ENCODE measurements at places on chromosomes 1 and 21. TPM values are rescaled to one million over a fixed set of nuclear protein-coding genes. Genes with fewer than 3 reads are reported as not detected.

- no peaks in the 10 kb centered on the region for H3K4me1 ChIP-seq
- no peaks in the 10 kb centered on the region for H3K27me3 ChIP-seq
- H3K27ac ChIP-seq = no peak overlapping the region
- no peak for DNase-seq
- peaks cover 4% of the 10 kb centered on the region for H3K36me3 ChIP-seq
Observed at GRCh38 chr1:8465692-8466091, 147.8 kb downstream of the SLC45A1 start.

DNA sequence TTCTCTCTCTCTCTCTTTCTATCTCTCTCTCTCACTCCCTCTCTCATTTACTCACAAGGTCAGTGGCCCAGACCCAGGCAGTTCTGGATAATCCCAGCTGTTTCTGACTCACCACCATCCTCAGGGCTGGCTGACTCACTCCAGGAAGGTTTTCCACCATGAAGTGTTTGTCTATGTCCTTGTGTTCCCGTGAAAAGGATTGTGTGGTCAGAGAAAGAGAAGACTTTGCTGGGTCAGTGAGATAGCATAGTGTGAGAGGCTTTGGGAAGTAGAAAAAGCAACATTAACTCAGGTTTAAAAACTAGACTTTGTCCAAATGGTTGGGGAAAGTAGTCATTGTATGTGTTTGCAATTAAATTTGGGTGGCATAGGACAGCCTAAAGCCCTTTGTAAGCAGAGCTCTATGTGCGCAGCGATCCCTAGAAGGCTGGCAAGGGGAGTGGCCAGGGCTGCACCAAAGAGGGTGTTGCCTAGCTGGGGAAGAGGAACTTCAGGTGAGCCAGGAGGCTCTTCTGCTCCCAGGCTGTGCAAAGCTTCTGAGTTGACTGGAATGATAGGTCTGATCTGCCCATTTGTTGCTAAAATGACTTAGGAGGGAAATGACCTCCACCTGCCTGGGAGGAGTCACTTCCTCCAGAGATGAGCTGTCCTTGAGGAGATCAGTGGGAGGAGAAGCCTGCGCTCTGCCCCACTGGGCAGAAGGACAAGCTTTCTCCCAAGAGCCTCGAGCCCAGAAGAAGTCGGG is 4.9 kb upstream of the CAPN2 start:
- no peaks in the 10 kb centered on the region for H3K27me3 ChIP-seq
- no peak overlapping the region for H3K27ac ChIP-seq
- H3K4me1 ChIP-seq = peaks cover 14% of the 10 kb centered on the region

The CYYR1 gene
- not detected for total RNA-seq

The ADGRL4 gene
- total RNA-seq = not detected

GRCh38 chr1:31151402-31151801 is 85.9 kb upstream of the PUM1 start:
- H3K4me3 ChIP-seq = no peak overlapping the region
- no peaks in the 10 kb centered on the region for H3K36me3 ChIP-seq
- H3K27me3 ChIP-seq = no peaks in the 10 kb centered on the region
- DNase-seq = no peak
- peaks cover 6% of the 10 kb centered on the region for H3K4me1 ChIP-seq

GRCh38 chr1:8462371-8462892 is 144.5 kb downstream of the SLC45A1 start:
- DNase-seq = no peak
- H3K27ac ChIP-seq = peak overlapping the region; percentile 2
- H3K27me3 ChIP-seq = no peaks in the 10 kb centered on the region
- no peaks in the 10 kb centered on the region for H3K4me1 ChIP-seq
- H3K4me3 ChIP-seq = no peak overlapping the region

DNA sequence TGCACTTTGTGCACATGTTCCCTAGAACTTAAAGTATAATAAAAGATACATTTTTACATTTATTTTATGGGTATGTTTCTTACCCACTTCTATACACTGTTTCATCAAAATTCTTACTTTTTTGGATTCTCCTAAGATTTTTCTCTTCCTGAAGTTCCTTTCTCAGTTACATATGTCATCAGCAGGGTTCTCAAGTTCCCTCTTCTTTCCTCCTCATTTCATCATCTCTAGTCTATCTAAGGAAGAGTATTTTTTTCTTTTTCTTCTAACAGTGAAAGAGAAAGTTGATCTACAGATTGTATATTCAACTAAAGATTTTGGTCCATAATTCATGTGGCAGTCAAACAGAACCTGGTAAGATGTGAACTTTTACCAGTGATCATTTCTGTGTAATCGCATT is 41.2 kb upstream of the CYYR1 start:
- no peaks in the 10 kb centered on the region for H3K36me3 ChIP-seq
- H3K4me3 ChIP-seq = no peak overlapping the region
- no peaks in the 10 kb centered on the region for H3K4me1 ChIP-seq
- H3K27ac ChIP-seq = no peak overlapping the region
- DNase-seq = no peak
- no peaks in the 10 kb centered on the region for H3K27me3 ChIP-seq

DNA sequence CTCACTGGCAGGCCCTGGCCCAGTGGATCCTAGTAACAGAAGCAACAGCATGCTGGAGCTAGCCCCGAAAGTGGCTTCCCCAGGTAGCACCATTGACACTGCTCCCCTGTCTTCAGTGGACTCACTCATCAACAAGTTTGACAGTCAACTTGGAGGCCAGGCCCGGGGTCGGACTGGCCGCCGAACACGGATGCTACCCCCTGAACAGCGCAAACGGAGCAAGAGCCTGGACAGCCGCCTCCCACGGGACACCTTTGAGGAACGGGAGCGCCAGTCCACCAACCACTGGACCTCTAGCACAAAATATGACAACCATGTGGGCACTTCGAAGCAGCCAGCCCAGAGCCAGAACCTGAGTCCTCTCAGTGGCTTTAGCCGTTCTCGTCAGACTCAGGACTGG is 7.7 kb downstream of the CGN start:
- no peak overlapping the region for H3K27ac ChIP-seq
- no peak overlapping the region for H3K4me3 ChIP-seq
- H3K4me1 ChIP-seq = peaks cover under 1% of the 10 kb centered on the region
- no peaks in the 10 kb centered on the region for H3K27me3 ChIP-seq

DNA sequence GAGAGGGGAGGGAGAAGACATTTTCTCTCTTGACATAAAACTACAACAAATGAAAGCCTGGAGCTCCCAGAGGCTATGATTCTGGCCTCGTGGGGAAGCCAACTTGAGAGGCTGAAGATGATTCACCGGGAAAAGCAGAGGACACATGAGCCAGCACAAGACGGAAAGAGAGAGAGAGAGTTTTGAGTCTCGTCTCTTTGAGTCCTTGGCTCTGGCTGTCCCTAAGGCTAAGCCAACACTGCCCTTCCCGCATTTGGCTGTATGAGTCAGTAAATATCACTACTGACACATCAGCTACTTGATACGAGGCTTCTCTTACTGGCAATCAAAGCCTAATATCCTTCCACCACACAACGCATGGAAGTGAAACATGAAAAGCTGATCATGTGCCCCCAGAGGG is 95.5 kb downstream of the GRIK3 start:
- no peak overlapping the region for H3K27ac ChIP-seq
- no peak overlapping the region for H3K4me3 ChIP-seq
- no peaks in the 10 kb centered on the region for H3K36me3 ChIP-seq
- H3K27me3 ChIP-seq = peaks cover 4% of the 10 kb centered on the region

All from CD4-positive, CD25-positive, alpha-beta regulatory T cell (primary cell).